ENCODE measurements at places on chromosomes 4 and X.

DNA sequence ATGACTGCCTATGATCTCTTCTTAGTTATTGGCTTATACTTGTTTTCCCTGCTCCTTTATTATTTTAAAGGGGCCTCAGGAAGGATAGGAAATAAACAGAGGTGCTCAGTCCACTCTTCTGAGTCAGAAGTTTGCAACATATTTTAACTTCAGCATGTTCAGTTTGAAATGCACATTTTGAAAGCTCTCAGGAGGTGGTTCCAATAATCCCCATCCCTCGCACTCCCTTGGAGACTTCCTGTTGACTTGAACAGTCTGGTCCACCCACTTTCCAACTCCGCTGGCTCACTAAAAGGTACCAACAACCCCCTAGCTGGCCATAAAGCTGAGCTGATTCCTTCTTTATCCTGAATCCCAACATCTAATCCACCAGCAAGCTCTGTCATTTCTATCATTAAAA, 78.3 kb upstream of the DUSP21 start:
- no peak for ATAC-seq

- no peak for ATAC-seq
Observed at GRCh38 chr4:8705161-8706145, 112.9 kb downstream of the CPZ start.

DNA sequence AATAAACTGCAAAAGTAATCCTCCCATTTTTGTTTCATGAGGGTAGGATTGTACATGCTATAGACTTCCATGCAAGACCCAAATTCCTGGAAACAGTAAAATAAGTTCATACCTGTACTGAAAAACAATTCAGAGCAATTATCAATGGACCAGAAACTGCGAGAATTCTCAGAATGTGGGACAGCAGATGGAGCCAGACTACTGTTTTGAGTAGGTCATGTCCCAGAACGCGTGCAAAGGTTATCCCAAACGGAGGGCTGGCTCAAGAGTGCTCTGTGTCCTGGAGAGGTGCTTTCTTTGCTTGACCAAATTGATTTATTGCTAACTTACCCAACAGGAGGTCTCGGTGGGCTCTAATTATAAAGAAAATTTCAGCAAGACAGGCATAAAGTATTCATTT, 1.7 kb upstream of the MAGEH1 start:
- ATAC-seq, result no peak

DNA sequence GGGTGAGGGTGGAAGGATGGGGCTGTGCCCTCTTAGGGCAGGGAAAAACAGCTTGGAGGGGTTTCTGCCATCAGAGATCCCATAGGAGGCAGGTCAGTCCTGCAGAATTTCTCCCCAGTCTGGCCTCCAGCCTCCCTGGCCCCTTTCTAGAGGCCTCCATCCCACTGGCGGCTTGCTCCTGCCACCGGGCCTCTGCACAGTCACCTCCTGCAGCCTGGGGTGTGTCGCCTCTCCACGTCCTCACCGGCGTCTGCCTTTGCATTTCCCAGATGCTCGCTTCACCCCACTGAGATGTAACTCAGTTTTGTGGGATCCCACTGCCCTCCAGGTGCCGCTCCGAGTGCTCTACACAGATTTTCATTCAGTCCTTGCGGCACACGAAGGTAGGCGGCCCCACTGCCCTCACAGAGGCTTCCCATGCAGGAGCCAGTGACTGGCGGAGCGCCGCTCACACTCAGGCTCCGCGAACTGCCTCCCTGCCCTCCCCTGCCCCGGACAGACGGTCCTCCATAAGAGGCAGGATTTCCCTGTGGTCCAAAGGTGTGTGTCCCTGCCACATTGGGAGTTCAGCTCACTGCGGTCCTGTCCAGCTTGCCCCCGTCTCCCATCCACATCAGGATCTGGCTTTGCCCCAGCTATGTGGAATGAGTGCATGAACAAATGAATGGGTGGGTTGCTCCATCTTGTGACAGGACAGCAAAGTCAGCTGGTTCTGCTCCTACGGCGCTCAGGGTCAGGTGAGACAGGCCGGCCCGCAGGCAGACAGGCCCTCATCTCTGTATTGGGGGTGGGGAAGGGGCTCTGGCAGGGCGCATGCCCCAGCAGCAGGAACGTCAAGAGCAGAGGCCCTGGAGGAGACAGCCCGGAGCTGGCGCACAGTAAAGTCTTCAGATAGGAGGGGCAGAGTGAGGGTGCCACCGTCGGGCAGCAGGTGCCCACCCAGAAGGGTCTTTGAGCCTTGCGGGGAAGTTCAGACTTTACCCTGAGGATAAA, 2.7 kb upstream of the TMEM271 start:
- no peak for ATAC-seq

DNA sequence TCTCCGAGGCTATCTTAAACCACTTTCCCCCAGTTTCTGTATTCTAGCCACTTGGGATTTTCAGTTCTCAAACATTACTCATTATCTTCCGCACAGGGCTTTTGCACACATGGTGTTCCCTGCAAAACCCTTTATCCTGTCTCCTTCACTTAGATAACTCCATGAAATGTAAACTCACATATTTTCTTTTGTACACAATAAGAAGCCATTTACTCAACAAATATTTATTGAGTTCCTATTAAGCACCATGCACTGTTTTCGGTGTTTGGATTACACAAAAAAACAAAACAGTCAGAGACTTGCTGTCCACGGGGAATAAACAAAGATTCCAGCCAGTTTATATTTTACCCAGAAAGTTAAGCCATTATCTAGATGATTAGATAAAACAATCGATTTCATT, 42.5 kb upstream of the UNC5C start:
- no peak for ATAC-seq

DNA sequence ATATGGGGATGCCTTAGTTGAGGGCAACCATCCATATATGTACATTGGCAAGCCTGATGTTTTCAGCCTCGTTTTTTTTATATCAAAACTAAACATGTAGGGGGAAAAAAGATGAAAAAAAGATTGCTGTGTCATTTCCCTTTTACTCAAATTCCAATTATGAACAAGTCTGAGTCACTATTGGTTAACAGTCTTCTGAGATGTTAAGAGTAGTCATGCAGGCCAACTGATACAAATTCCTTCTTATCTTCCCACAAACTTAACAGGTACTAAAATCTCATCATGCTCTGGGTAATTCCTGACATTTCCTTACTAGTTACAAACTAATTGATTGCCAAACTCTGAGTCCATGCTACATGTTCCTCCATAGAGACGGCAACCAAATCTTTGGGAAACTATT, 222.1 kb downstream of the FRMPD4 start:
- no peak for ATAC-seq

DNA sequence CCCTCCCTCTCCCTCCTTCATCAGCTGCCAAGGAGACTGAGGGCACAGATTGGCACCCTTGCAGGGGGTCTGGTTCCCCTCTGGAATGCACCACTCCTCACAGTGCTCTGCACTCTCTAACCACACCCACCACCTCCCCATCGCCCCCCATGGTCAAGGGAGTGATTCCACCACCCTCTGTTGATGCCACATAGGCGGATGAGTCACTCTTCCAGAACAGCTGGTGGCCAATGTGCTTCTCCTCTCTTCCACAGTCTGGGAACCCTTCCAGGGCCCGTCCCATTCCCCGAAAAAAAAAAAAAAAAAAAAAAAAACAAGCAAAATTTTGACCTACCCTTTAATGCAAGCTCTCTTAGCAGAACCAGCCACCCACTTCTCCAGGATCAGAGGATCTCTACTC, 341.3 kb upstream of the KLF3 start:
- ATAC-seq, result no peak

- ATAC-seq, result no peak
Observed at GRCh38 chr4:53775381-53775780, 184.1 kb upstream of the LNX1 start.

- no peak for ATAC-seq
Observed at GRCh38 chr4:16862697-16863096, 35.7 kb downstream of the LDB2 start.

All from activated T-helper 17 cell treated with anti-CD3 and anti-CD28 coated beads, Interleukin-2, amount 50 U/mL, for 72 hours (primary cell).